ENCODE measurements at places on chromosomes 2 and 18.

- DNase-seq: no peak
Observed at GRCh38 chr2:237352279-237352845, 61.6 kb downstream of the COL6A3 start.

- DNase-seq: no peak
Observed at GRCh38 chr2:26456440-26457250, 21.3 kb downstream of the OTOF start.

GRCh38 chr2:31318361-31319336 is 84.7 kb downstream of the EHD3 start:
- peak; percentile 18 for DNase-seq

GRCh38 chr2:83665894-83666293 is 793.2 kb downstream of the SUCLG1 start:
- no peak for DNase-seq

DNA sequence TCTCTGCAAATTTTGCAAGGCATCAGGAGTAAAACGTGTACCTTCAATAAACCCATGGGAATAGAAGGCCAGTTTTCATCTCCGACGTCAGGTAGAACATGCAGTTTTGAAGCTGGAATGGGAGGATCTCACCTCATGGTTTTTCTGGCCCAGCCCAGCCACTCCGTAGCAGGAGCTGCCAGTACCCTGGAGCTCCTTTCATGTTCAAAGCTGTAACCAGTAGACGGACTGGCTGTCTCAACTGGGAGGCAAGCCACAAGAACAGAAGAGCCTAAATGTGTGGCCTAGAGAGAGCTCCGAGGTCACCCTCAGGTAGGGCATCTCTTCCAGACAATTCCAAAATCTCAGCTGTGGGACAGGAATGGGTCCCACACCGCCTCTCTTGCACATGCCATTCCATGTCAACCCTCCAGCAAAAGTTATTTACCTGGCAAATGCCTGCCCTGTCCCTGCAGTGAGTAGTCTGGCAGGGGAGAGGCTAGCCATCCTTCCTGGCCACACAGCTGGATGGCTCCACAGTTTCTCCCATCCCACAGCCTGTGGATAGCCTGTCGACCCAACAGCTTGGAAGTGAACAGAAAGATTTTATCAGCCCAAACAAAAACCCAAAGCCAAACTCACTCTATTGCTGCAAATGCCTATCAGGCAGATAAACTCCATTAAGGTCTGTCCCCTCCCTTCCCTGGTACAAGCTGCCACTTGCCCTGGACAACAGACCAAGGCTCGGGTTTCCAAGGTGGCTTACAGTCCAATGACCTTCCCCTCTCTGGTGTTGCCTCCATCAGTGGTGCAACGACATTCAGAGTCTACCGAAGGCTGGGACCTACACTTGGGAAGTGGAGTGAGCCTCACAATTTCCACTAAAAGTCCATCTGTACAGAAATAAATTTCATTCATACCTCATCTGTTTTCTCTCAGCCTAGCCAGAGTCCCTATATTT is 27.8 kb downstream of the CRACDL start:
- no peak for DNase-seq

GRCh38 chr18:57311472-57311871 is 40.9 kb upstream of the ST8SIA3 start:
- DNase-seq: no peak

DNA sequence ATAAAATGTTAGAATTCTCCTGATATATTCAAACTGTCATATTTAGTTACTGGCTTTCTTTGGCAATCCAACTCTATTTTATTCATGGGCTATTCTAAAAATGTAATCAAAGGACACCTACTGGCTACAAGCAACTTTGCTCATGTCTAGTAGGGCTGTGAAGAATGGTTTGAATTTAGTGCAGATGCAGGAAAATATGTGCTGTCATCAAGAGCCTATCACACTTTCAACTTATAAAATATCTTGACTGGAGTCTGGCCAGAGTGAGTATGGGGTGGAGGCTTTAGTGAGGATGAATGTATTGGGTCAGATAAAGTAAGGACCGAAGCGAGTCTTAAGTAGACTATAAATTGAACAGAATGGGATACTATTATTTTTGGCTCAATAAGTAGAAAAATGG is 343.4 kb upstream of the SPRED2 start:
- no peak for DNase-seq

GRCh38 chr2:176558574-176559140 is 289.4 kb downstream of the MTX2 start:
- no peak for DNase-seq

- DNase-seq: no peak
Observed at GRCh38 chr2:155368934-155369333, 670.4 kb downstream of the KCNJ3 start.

- DNase-seq: no peak
Observed at GRCh38 chr2:24123922-24124580, 782 bp downstream of the FAM228B start.

GRCh38 chr2:10079266-10079869 is 843 bp downstream of the CYS1 start:
- no peak for DNase-seq

- no peak for DNase-seq
Observed at GRCh38 chr2:205409411-205409810, 272.9 kb upstream of the NRP2 start.

DNA sequence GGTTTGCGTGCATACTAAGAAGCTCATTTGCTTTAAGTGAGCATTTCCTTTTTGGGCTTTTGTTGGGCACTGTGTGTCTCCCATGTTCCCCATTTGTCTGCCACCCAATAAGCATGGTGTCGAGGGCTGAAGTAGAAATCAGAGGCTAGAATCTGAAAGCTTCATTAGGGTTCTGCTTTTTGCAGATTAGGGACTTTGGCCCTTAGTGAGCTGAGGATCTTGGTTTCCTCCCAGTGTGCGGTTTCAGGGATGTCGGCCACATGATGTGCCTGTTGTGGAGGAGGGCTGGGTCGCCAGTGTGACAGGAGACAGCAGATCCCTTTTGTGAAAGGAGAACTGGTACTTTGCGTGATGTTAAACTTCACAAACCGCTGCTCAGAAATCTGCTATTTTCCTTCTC is 41.1 kb downstream of the PLEKHB2 start:
- no peak for DNase-seq

GRCh38 chr2:231058761-231059550 is 2.3 kb downstream of the PSMD1 start:
- DNase-seq: no peak

GRCh38 chr2:120957905-120958304 is 222.2 kb downstream of the GLI2 start:
- DNase-seq: no peak

- DNase-seq: no peak
Observed at GRCh38 chr2:233814056-233814835, 36.1 kb downstream of the MROH2A start.

- DNase-seq: no peak
Observed at GRCh38 chr18:9827793-9828505, 57.8 kb upstream of the TXNDC2 start.

DNA sequence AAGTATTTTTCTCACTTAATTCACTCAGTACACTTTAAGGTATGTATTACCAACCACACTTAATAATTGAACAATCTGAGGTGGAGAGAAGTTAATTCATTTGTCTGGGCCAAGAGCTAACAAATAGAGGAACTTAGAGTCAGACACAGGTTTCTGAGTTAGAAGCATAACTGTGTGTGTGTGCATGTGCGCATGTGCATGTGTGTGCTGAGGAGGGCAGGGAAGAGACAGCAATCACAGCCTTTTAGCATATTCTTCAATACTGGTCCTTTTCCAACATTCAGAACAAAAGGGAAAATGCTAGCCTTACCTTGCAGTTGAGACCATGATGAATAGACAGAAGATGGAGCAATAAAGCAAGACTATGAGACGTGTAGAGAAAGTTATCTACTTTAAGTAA is 136.2 kb upstream of the ATP5MC3 start:
- no peak for DNase-seq

GRCh38 chr2:176967911-176968450 is 244.6 kb upstream of the HNRNPA3 start:
- no peak for DNase-seq

GRCh38 chr2:162113088-162113775 is 38.8 kb downstream of the GCG start:
- no peak for DNase-seq

- DNase-seq: no peak
Observed at GRCh38 chr2:44741507-44741906, 200.0 kb upstream of the SIX3 start.

GRCh38 chr2:24400207-24400907 is 40.0 kb upstream of the ITSN2 start:
- DNase-seq: no peak

DNA sequence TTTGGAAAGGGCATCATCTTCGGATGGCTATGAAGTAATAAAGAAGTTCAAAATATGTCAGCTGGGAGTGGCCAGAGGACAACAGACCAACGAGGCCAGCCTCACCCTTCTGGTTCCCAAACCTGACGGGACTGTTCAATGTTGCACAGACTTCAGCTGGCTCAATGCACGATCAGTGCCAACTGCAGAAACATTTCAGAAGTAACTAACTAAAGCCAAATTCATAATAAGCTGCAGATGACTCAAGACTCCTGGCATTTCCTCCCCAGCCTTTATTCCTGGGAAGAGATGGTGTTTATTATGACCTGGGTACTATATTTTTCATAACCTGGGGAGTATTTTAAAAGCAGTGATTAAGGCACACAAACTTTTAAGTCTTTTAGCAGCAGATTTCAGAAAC is 3.8 kb upstream of the ATP6V1C2 start:
- DNase-seq: no peak

All from stimulated activated CD8-positive, alpha-beta memory T cell treated with anti-CD3 and anti-CD28 coated beads, Interleukin-15, amount 100 ng/mL, for 4 hours (primary cell).